ENCODE measurements at places on chromosomes 13 and 19. TPM values are rescaled to one million over a fixed set of nuclear protein-coding genes. Genes with fewer than 3 reads are reported as not detected.

URAD gene
- total RNA-seq = 195 TPM

OLFM2 gene
- total RNA-seq = 2.0 TPM

IZUMO2 gene
- not detected for total RNA-seq

FAM32A gene
- 73.0 TPM for total RNA-seq

FUT1 gene
- total RNA-seq = 1.00 TPM

Data from transverse colon (tissue), 4 donors.